ENCODE measurements at places on chromosomes 7 and 10.

GRCh38 chr7:83478616-83479015 lies 170.3 kb downstream of the SEMA3E start:
- DNase-seq, result no peak

DNA sequence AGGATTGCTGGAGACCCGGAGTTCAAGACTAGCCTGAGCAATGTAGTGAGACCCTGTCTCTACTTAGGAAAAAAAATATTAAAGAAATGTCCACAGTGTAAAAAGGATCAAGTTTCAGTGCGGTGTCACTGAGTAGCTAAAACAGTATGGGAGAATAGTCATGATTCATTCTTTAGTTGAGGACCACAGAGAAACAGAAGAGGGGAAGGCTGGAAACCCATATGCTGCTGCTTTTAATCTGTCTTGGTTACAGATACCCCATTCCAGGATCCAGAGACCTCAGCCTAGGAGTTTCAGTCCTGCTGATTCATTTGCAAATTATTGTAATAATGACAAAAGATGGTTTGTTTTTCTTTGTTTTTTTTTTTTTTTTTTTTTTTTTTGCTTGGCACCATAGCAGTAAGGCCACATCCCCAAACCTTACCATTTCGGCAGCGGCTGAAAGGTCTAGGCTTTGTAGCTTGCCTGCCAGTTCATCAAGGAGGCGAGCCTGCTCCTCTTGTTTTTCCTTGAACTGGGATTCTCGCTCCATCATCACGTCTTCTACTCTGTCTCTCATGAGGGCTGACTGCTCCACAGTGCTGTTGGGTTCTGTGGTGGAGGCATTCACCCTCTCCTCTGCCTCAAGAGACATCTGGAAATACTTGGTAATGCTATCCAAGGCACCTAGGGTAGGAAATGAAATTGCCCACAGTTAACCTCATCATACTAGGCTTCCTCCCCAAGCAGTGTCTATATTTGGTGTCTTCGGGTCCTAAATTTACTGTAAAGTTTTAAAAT lies 44.2 kb downstream of the DLD start:
- no peak for DNase-seq

- peak; percentile 93 for DNase-seq
Measured at GRCh38 chr7:6306471-6306870, 34.0 kb upstream of the CYTH3 start.

DNA sequence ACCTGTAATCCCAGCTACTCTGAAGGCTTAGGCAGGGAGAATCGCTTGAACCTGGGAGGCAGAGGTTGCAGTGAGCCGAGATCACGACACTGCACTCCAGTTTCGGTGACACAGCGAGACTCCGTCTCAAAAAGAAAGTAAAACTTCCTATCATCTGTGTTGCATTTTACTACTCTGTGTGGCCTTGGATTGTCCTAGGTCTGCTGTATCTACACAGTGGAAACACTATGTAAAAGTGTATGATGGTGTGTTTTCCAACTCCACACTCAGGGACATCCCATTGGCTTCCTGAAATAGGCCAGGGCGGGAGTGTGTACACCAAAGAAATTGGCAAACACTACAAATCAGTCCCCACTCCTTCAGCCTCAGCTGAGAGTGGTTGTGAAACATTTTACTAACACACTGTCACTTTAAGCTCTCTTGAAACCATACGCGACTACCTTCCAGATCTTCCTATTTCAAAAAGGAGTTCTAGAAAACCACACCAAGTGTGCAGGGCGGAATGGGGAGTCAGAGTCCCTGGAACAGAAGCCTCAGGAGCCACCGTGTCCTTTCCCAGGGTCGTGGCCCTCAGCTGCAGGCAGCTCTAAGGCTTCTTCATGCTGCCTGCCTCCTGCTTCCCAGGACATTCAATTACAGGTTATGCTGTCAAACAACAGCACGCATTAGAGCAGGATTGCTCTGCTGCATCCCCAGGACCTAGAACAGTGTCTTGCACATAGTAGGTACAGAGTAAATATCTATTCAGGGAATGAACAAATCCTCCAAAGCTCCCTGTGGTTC lies 275.4 kb downstream of the PARD3 start:
- DNase-seq, result peak; percentile 19

DNA sequence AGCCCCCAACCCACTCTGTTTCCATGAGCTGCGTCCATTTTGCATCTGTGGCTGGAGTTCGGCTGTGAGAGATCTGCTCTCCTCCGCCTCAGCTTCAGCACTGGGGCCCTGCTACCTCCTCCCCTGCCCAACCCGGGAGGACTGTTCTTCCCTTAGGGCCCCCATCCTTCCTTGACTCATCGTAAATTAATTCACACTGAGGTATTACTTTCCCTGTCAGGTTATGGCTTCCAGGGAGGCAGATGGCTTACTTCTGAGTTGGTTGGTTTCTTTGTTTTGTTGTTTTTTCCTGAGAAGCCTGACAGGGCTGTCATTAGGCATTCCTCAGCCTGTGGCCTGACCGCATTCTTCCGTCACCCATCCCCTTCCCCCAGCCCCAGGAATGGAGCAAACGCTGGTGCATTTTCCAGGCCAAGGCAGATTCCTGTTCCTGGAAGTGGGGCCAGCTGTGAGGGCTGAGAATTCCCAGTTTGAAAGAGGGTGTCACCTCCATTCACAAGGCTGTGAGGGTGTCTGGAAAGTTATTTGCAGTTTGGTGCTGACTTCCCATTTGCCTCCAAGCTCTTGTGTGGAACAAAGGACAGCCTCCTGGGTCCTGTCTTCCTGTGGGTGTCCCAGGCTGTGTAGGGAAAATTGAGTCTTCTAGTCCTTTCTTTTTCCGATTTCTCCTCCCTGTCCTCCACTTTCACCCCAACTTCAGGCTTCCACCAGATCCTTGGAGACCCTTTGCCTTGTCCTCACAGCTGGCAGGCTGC lies 11.7 kb downstream of the CPA5 start:
- DNase-seq, result peak; percentile 97

- DNase-seq, result no peak
Measured at GRCh38 chr10:111161109-111161874, 84.5 kb downstream of the ADRA2A start.

DNA sequence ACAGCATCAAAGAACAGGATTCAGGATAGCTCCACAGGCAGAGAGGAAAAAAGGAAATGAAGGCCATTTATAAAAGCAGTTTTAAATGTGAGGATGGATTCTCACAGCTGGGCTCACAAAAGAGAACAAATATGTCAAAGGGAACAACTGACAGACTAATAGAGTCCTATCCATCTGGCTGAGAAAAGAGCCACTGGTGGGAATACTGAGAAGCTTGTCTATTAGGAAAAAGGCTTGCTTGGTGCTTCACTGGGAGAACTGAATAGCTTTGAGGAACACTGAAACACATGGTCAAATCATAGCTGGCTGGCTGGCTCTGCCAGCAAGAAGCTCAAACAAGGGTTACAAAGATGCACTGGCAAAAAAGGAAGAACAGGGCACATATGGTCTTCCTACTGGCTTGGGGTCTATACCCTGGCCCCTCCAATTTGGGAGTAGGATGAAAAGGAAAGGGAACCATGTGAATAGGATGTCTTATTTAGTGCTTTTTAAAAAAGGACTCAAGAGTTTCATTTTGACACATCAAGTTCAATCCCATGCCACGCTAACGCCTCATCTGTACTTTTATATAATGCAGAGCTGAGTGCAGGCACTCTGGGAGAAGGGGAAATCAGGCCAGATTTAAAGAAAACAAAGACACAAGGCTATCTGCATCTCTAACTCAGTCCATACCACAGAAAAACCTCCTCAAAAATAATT lies 44.8 kb upstream of the KCNIP2 start:
- DNase-seq, result no peak
